CD4-positive, alpha-beta T cell treated with Interferon alpha-2 for 1 hour (primary cell): ENCODE measurements at places on chromosomes 6 and 20.

DNA sequence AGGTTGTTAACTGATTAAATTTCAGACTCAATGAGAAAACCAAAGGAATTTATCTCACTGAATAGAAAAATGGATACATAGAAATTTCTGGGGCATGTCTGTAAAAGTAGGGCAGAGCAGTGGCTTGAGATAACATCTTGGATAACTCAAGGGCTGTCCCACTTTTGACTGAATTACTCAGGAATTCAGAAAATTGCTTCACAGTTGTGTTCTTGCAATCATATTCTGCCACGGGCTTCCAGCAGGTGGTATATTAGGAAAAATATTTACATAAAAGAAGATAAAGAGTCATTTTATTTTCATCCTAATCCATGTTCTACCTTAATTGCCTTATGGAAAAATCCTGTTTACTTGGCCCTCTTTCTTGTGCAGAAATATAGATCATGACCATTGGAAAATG lies 156.4 kb upstream of the AKIRIN2 start:
- no peak for DNase-seq

- DNase-seq, result no peak
These were observed 5.6 kb downstream of the SMIM29 start for GRCh38 chr6:34243131-34243771.

DNA sequence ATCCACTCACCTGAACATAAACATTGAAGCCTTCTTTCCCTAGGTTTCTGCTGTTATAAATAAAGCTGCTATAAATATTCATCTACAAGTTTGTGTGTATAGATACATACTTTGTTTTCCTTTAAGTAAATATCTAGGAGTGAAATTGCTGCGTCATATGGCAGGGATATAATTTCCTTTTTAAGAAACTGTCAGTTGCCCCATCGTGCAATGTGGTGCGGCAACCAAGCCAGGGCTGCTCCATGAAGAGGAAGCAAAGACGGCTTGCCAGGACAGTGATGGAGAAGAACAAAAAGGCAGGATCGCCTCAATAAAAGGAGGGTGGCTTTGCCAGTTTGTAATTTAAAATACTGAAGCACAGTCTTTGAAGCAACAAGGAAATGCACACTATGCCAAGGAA lies 36.6 kb downstream of the CITED2 start:
- peak; percentile 10 for DNase-seq

- no peak for DNase-seq
These were observed 7.0 kb downstream of the TP53RK start for GRCh38 chr20:46682063-46682821.

- DNase-seq, result no peak
These were observed 277.6 kb downstream of the CLIC5 start for GRCh38 chr6:45738057-45738455.

DNA sequence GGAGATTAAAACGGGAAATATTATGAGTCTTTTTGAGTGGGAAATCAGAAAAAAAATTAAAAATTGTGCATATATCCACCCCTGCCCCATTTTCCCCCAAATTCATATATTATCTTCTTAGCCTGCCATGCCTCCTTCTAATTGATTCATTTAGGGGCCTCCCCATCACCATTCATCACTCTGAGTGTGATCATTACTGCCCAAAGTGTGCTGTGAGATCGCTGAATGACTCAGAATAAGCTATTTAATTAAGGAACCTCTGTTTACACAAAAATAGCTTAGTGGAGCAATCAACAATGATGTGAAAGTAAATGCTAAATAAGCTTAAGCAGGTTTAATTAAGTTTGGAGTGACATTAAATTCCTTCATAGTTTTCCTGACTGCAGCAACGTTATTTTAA lies 645.5 kb downstream of the GRIK2 start:
- DNase-seq, result no peak

- no peak for DNase-seq
These were observed 30.9 kb upstream of the XRN2 start for GRCh38 chr20:21272279-21272678.

- DNase-seq, result no peak
These were observed 11.7 kb upstream of the BLCAP start for GRCh38 chr20:37539424-37539823.

GRCh38 chr6:31794294-31794865 lies 1.2 kb downstream of the VARS1 start:
- DNase-seq, result no peak

DNA sequence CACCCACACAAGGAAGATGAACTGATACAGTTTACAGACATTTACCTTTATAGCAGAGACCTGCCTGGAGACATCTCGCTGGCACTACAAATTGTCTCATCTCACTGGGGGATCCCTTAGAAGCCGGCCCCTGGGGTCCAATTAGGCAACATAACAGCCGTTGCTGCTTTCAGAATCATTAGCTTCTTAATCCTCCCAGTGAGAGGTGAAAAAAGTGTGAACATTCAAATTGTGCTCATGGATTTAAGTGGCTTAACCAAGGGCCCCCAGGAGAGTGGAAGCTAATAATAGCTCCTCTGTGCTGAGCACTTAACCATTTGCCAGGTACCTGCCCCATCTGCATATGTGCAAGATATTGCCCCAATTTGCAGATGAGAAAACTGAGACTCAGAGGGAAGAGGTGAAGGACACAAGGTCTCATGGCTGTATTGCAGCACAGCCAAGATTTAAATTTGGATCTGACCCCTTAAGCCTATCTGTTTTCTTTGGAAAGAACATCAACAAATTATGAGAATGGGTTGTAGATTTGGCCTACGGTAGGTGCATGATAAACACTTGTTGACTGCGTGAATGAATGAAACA lies 101.0 kb downstream of the EYA2 start:
- no peak for DNase-seq

GRCh38 chr20:45114465-45115385 lies at the start of gene WFDC5:
Gene WFDC5, minus strand, starts transcription at chr20:45115174. Its CDS starts 91 bp downstream, at chr20:45115083.
- no peak for DNase-seq

DNA sequence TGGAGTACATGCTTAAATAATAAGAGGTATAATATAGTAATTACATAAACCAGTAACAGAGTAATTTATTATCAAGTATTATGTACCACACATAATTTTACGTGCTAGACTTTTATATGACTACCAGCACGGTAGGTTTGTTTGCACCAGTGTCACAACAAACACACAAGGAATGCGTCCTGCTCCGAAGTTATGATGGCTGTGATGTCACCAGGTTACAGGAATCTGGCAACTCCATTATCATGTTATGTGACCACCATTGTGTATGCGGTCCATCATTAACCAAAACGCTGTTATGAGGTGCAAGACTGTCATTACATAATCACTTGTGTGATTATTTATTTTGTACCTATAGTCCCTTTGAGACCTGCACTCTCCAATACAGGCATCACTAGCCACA lies 235.2 kb upstream of the PMEPA1 start:
- no peak for DNase-seq

- no peak for DNase-seq
These were observed 2.5 kb upstream of the RAET1G start for GRCh38 chr6:149925253-149925973.

DNA sequence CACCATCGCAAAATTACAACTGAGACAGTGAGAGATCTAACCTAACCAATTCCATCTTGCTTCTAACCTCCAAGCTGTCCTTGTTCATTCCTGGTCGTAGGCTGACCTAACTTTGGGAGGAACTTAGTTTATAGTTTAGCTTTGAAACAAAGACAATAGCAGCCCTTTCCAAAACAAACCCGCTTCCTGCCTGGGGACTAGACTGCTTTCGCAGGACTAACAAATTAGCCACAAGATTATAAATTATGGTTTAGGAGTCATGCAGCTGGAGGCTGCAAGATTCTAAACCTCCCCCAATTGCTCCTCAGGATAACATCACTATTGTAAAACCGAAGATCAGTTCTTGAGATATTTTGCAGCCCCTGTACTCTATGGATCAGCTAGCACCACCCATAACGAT lies 63.2 kb downstream of the TRIM27 start:
- DNase-seq, result no peak

- DNase-seq, result no peak
These were observed 636 bp downstream of the SUPT3H start for GRCh38 chr6:45377043-45377553.

- peak; percentile 3 for DNase-seq
These were observed 152.7 kb upstream of the ENPP5 start for GRCh38 chr6:46323312-46323965.

GRCh38 chr6:5838656-5839396 lies 167.9 kb downstream of the NRN1 start:
- no peak for DNase-seq

- no peak for DNase-seq
These were observed 212.2 kb downstream of the HIVEP2 start for GRCh38 chr6:142732790-142733189.

DNA sequence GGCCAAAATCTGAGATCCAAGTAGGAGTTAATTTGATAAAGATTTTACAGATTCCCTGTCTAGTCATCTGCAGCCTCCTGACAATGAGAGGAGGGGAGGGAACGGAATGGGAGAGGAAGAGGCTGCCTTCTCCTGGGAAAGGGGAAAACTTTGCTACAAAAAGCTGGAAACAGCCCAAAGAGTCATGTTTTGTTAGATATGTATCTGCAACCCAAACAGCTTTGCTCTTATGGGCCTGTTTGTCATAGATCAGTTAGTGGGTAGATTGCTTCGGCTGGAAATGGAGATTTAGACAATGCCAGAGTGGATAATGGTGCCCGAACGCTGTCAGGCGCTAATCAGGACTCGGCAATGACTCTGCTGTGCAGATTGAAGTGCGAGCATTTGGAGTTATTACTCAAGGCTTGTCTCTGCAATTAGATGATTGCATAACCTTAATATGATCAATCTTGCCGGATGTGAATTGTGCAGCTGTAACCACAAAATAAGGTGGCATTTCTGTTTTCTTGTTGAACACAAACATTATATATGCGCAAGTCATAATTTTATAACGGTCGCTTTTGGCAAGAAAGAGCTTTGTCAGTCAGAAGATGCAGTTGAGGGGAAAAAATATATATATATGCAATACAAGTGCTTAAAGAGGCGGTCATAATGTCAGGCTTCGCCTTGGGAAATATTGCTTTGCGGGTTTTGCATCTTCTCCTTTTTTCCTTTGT lies 92.4 kb upstream of the MAFB start:
- DNase-seq, result no peak

DNA sequence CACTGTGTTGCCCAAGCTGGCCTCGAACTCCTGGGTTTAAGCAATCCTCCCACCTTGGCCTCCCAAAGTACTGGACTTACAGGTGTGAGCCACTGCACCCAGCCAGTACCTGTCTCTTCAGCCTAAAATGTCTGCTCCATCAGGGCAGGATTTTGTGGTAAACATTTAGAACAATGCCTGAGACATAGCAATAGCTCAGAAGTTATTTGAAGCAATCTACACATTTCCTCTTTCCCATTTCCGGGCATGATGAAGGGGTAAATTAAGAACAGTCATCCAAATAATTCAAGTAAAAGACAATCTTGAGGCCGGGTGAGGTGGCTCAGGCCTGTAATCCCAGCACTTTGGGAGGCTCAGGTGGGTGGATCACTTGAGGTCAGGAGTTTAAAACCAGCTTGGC lies 69.0 kb upstream of the ZNF217 start:
- no peak for DNase-seq

GRCh38 chr6:7742223-7742785 lies 16.4 kb downstream of the BMP6 start:
- DNase-seq, result no peak

GRCh38 chr6:153102605-153103318 lies 28.3 kb downstream of the RGS17 start:
- no peak for DNase-seq

DNA sequence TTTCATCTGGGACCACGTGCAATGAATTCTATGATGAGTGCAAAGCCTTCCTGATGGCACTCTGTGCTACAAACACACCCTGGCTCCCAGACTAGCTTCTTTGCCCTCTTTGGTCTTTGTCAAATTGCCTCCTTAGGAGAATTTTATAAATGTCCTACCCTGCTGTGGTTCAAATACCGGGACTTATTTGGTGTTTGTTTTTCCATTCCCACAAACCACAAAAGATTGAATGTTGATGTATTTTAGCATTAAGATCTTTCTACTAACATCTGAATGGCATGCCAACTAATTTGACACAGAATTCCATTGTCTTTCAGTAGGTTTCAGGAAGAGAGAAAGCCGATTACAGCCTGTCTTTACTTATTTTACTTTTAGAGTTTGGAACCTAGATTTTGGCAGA lies 424.2 kb upstream of the SLC35B3 start:
- DNase-seq, result no peak

GRCh38 chr6:3019065-3019464 lies 19.4 kb downstream of the NQO2 start:
- DNase-seq, result no peak

- no peak for DNase-seq
These were observed 191.2 kb upstream of the SOX4 start for GRCh38 chr6:21402368-21402767.

DNA sequence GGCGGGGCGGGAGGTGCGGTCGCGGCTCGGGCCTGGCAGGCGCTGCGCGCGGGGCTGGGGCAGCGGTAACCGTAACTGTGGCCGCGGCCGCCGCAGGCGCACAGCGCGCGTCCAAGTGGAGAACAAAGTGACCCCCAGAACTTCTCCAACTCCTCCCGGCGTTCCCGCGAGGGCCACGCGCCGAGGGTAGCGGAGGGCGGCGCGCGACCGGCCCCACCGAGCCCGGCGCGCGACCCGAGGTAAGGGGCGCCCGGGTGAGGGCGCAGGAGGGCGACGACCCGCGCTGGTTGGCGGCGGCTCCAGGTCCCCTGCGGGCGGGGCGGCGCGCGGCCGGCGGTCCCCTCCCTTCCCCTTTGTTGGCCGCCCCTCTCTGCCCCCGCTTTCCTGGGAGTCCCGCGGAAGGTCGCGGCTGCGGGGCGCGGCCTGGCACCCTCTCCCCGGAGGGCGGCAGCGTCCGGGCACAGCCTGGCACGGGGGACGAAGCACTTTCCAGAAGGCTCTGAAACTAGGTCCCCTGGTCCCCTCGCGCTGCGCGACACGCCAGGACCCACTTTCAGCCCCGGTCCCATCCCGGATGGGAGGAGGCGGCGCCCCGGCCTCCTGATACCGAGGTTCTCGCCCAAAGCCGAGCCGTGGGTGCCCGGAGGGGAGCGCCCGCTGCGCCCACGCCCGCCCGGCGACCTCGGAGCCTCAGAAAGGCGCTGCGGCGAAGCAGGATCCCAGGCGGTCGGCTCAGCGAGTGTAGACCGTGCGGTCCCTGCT lies at the start of gene TIAM2:
Gene TIAM2, plus strand, starts transcription at position 62 of the 762 bp plus-strand sequence. CDS start 133,909 bp downstream, outside the sequence.
- DNase-seq, result no peak

- no peak for DNase-seq
These were observed 11.0 kb upstream of the FILIP1 start for GRCh38 chr6:75504465-75505222.
